ENCODE measurements at places on chromosomes 2 and 18.

GRCh38 chr2:191349990-191350389 lies 104.8 kb downstream of the MYO1B start:
- DNase-seq, result no peak

- DNase-seq, result no peak
These were observed 203.5 kb upstream of the TWIST2 start for GRCh38 chr2:238644095-238645081.

GRCh38 chr2:239811111-239811781 lies 213.9 kb downstream of the NDUFA10 start:
- DNase-seq, result no peak

DNA sequence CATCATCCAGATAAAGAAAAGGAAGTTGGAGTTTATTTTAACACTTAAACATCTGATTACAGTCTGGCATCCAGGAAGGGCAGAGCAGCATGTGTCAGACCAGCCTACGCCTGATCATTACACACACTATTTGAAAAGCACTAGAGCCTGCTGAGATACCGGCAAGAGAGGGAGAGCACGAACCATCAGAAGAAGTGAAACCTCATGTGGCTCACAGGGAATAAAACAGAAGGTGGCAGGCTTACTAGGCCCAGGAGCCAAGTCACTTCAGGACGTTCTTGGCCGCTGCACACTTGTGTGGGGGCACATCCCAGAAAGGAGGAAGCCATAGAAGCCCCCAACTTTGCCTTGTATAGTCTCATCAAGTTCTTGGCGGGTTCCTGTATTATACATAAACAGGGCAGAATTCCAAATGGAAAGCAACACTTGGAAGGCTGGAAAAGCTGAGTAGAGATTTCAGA lies 105.5 kb downstream of the UGGT1 start:
- DNase-seq, result no peak

DNA sequence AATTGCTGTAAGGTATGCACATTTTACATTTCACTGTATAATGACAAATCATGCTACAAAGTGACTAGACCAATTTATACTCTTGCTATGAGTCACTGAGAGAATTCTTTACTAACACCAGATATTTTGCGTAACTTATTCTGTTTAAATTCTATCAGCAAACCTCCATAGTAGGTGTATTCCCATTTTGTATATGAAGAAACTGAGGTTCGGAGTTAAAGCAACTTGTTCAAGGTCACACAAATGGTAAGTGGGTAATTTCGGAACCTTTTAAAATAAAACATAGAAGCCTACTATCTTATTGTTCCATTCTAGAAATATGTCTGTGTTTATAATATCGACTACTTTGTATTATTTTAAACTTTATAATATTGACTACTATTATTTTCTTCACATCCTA lies 15.9 kb upstream of the CPS1 start:
- DNase-seq, result no peak

DNA sequence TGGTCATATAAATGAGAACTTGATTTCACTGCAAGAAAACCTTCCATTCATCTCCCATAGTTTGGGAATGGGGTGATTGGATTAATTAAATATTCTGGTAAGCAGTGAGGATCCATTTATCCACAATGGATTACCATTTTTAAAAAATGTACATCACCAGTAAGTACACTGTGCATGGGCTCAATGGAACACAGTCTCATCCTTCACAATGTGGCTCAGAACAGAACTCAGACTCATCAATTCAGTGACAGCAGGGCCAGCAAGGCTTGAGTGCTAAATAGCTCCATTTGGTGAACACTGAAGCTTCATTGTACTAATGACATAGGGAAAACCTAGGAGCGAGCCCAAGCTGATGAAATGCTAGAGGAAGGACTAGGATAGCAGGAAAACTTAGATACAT lies 223.8 kb downstream of the CMPK2 start:
- DNase-seq, result no peak

DNA sequence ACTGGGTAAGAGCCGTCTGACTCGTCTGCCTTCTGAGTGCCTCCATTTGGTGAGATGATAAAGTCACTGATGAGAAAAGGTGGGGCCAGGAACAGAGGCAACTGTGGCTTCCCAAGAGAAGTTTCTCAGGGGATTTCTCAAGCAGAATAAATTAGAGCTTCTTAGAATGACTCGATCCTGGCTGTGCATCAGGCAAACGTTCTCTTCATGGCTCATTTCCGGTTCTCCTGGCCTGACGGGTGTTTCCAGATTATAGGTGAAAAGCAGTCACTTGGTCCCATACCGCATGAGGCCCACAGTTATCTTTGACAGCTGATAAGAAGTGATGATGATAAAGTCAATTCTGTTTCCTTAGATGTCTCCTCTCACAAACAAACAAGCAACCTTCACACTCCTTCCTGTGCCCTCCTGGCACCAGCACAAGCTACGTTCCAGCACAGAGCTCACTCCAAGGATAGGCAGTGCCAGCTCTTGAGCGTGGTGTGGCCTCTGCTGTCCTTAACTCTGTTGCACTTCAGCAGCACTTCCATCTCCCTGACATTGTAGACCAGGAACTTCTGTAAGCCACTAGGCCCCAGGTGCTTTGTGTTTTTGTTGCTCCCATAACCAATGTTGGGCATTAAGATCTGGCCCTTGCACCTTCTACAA lies 37.8 kb upstream of the KCNF1 start:
- DNase-seq, result no peak

DNA sequence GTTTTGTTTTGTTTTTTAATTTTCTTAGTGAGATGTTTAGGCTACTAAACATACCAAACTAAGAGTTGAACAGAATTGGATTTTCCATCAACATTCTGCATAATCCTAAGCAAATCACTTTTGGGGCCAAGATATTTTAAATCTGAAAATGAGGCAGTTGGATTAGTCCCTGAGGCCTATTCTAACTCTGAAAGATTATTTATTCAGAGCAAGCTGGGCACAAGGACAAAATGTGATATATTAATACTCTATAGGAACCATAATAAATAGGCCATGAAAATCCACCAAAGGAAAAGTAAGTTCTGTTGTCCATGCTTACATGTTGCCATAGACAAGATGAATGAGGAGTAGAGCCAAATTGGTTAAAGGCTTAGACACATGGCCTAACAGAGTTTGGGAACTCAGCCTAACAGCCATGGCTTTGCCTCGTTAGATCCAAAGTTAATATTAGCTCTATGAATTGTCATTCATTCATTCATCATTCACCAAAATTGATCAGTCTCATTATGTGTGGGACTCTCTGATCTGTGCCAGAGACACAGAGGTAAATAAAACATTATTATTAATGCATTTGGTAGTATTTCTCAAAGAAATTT lies 183.5 kb downstream of the SCG2 start:
- DNase-seq, result no peak

DNA sequence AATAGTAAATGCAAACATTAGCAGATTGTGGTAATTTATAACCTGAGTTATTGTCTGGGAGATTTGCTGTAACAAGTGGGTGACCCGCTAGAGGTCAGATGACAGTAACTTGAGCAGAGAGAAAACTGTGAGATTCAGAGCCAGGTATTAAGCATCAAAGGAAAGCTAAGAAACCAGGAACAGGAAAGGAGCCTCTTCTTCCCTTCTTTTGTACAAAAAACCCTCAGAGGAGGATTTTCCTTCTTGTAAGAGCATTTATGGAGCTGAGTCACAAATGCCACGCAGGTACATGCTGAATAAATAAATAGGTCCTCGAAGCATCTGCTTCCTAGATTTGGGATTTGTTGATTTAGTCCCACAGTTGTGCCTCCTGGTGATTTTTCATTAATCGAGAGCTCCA lies 146.5 kb downstream of the SH3BP4 start:
- no peak for DNase-seq

GRCh38 chr2:75896779-75897366 lies 186.2 kb upstream of the GCFC2 start:
- DNase-seq, result no peak

- DNase-seq, result no peak
These were observed 58.9 kb upstream of the FAM136A start for GRCh38 chr2:70360661-70361270.

DNA sequence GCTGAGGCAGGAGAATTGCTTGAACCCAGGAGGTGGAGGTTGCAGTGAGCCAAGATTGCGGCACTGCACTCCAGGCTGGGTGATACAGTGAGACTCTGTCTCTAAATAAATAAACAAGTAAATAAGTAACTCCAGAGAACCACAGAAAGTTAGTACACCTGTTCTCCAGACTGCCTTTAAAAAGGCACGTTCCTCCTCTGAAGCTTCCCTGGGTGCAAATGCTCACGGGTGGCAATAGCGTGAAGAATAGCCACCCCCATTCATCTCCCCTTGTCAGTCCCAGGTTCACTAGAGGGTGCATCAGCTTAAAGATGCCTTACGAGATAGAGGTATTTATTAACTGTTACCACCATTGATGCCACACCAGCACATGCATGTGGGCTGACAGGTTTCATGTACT lies 64.3 kb upstream of the RTN4 start:
- no peak for DNase-seq

DNA sequence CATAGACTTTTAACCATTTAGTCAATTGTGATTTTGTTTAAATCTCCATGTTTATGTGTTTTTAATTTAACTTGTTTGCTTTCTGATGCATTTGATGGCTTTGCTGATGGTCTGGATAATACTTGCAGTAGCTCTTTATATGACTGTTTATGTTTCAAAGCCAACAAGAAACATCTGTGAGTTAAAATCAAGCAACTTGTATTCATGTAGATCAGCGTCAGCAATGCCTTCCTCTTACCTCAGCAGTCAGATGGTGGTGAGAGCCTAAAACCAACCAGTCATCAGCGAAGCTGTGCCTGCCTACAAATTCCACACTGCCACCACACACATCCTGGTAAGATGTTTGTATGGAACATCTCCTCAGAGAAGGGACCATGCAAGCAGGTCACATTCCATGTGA lies 231.9 kb downstream of the PTGR3 start:
- no peak for DNase-seq

DNA sequence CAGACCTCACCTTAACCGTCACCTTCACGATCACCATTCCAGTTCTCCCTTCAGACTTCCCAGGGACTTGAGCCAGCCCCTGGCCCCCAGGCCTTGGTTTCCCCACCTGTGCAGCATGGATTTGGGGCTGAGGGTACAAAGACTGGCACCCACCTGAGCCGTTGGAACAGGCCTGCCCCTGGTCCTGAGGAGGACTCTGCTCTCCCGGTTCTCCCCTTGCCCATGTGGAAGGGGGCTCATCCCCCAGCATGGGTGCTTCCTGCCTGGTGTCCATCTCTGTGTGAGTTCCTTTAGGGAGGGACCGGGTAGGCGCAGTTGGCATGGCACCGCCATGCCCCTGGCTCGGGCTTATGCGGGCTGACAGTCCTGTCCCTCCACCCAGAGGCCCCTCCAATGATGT lies 10.9 kb upstream of the GPR35 start:
- DNase-seq, result no peak

DNA sequence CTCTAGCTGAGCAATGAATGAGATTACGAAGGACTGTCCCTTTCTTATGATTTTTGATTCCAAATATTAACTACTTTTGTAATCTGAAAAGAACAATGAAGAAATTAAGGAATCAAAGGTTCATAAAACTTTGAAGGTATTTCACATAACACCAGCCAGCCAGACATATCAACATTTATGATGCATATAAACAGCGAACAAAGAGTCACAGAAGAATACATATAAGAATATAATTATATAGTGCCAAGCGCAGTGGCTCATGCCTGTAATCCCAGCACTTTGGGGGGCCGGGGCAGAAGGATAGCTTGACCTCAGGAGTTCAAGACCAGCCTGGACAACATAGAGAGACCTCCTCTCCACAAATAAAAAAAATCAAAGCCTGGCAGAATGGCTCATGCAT lies 34.1 kb downstream of the PIAS2 start:
- no peak for DNase-seq

- DNase-seq, result no peak
These were observed 5.3 kb upstream of the NPPC start for GRCh38 chr2:231931481-231931915.

DNA sequence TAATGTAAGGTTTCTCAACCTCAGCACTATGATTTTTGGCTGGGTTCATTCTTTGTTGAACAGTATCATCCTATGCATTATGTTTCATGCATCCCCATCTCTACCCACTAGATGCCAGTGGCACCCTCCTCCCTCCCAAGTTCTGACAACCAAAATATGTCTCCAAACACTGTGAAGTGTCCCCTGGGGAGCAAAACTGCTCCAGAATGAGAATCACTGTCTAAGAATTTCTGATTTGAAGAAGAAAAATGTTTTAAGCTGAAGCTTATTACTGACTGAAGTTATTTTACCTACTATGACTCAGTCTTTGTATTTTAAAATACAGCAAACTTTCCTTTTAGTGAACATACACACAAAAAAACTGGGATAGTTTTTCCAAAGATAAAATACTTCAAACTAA lies 3.4 kb downstream of the THADA start:
- DNase-seq, result no peak

DNA sequence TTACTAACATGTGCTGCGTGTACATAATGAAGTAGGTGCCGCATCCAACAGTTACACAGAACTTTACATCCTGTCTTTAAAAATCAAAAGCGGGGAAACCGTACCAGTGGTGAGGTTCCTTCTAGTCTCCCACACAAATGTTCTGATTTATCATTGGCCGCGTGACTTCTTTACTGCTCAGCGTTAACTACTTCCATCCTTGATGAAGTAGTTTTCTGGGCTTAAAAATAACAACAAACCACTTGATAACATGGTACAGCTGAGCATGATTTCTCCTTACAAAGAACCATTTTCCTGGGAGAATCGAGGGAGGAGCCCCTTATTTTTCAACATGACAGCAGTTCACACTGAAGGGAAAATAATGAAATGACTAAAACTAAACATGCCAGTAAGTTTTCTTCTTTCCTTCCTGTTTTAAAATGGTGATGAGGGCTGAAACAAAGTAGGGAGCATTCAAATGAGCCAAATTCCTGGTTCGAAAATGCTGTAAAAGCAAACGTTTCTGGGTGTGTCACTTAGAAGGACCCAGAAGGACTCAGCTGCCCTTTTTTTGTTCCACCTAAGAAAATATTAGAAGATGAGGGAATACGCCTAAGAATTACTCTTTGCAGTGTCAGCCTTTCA lies 9.9 kb downstream of the EMILIN2 start:
- DNase-seq, result no peak

DNA sequence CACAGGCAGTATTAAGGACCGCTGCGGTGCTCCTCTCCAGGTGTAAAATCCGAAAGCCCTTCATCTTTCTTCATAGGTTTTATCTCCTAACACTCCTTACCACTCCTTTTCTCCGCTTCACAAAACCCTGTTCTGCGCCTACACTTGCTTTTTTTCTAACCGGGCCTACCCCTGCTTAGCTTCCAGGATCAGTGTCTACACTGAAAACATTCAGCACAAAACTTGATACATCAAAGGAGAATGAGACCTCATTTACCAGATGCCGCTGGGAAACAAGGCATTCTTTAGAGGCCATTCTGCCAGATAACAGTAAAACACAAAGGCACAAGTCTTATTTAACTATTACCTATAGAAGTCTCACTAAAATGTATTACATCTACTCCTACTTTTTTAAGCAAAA lies 13.1 kb downstream of the CHST10 start:
- no peak for DNase-seq

- DNase-seq, result no peak
These were observed 139.2 kb downstream of the MGAT5 start for GRCh38 chr2:134393075-134393461.

- no peak for DNase-seq
These were observed 64.9 kb downstream of the EMX1 start for GRCh38 chr2:72982219-72982618.
